Activated CD8-positive, alpha-beta memory T cell treated with anti-CD3 and anti-CD28 coated beads for 4 hours (primary cell): ENCODE measurements at places on chromosomes 7 and 10.

- DNase-seq: no peak
Observed at GRCh38 chr10:119209035-119209735, 1.8 kb downstream of the GRK5 start.

GRCh38 chr7:123621707-123622106, 20.1 kb downstream of the ASB15 start:
- no peak for DNase-seq

DNA sequence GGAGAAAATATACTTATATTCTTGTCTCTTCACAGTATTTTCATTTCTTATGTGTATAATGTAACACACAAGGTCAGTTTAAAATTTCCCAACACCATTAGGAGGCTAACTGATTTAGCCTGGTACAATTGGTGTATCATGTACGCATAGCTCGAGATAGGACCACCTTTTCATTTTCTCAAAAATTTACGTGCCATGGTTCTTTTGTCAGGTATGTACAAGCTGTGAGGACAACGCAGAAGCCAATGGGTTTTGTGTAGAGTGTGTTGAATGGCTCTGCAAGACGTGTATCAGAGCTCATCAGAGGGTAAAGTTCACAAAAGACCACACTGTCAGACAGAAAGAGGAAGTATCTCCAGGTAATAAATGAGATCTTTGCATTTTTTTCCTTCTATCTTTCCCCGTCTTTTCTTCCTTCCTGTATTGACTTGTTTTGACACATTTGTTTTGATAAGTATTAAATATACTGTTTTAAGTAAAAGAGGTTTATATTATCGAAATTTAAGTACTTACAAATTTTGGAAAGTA, 55.0 kb downstream of the TRIM24 start:
- no peak for DNase-seq

DNA sequence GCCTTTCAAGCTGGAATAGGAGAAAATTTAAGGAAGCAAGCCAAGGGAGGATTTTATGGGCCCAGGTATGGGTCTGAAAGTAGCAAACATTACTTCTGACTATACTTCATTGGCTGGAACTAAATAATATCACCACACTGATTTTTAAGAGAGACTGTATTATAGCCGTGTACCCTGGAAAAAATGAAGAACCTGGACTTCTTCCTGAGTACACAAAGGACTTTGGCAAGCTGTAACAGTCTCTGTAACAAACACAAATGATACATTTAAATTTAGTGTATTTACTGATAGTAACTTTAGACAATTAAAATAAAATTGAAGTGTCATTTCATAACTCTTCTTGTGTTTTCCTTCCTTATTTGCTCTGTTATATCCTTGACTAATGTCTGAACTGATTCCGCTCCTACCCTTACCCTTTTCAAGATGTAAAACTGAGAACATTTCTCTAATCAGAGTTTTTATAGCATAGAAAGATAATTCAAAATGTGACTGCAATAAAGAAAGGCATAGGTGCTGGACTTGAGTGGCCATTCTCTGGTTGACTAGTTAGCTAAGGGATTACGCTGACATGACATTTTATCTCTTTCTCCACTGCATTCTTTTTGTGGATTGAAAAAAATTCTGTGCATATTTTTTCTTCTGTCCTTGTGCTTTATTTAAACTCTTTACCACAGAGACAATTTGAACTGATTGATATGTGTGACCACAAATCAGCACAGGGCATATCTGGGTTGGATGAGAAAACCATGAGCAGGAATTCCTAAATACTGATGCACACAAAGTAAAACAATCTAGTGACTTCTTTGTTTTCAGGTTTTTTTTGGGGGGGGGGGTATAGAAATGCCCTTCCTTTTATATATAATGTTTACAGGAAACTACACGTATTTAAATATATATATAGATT, 349.7 kb downstream of the MDFIC start:
- DNase-seq: no peak

- no peak for DNase-seq
Observed at GRCh38 chr10:18653112-18653511, 1.7 kb upstream of the NSUN6 start.

DNA sequence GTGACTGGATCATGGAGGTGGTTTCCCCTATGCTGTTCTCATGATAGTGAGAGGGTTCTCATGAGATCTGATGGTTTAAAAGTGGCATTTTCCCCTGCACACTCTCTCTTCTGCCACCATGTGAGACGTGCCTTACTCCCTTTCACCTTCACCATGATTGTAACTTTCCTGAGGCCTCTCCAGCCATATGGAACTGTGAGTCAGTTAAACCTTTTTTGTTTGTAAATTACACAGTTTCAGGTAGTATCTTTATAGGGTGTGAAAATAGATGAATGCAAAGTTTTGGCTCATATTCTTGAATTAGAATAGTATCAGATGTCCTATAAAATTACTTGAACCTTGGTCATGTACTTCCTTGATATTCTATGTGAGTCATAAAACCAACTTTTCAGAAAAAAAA, 252.1 kb upstream of the TMEM229A start:
- DNase-seq: no peak
